ENCODE measurements at places on chromosomes 7 and 10.
A peak's percentile ranks its signal among the peaks of the same experiment; 100 is the strongest.

DNA sequence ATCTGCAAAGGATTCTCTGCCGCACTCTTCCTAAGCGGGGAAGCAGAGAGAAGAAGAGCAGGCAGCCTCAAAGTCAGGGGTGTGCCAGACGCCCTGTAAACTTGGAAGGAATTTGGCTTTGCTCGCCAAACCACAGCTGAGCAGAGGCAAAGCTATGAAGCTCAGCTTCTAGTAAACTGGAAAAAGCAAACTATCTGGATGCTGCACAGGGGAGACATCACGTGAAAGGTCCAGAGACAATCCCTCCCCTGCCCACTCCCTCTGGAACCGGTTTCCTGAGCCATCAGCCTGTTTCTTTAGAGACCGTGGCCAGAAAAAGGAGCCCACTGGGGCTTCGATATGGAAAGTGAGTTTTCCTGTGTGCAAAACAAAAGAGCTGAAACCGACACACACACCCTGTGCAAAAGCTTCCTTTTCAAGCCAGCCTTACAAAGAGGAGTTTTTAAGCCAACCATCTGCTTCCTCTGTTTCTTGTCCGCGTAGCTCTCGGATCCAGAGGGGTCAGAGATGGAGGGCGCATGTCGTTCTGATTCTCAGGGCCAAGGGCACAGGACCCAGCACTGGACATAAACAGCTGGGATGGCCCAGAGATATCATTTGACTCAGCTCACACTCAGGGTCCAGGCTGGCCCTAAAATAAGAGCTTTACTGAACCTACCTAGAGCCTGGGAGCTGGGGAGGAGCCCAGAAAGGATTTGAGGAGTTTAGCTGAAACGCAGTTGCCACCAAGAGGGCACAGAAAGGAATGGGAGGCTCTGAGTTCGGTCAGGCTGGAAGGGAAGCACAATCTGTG lies 58.2 kb upstream of the DNAAF5 start:
- DNase-seq, result no peak

DNA sequence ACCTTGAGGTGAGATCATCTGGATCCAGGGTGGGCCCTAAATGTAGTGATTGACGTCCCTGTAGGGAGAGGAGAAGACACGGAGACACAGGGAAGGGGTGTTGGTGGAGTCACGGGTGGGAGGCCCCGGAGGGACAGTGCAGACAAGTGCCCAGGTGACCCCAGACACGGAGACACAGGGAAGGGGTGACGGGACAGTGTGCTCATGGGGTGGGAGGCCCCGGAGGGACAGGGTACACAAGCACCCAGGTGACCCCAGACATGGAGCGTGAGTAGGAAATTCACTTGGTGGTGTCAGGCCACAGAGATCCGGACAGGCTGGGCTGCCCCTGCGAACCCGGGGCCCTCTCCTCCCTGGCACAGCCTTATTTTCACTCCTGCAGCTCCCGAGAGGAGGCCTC lies 176.9 kb downstream of the PTPRN2 start:
- DNase-seq, result no peak

DNA sequence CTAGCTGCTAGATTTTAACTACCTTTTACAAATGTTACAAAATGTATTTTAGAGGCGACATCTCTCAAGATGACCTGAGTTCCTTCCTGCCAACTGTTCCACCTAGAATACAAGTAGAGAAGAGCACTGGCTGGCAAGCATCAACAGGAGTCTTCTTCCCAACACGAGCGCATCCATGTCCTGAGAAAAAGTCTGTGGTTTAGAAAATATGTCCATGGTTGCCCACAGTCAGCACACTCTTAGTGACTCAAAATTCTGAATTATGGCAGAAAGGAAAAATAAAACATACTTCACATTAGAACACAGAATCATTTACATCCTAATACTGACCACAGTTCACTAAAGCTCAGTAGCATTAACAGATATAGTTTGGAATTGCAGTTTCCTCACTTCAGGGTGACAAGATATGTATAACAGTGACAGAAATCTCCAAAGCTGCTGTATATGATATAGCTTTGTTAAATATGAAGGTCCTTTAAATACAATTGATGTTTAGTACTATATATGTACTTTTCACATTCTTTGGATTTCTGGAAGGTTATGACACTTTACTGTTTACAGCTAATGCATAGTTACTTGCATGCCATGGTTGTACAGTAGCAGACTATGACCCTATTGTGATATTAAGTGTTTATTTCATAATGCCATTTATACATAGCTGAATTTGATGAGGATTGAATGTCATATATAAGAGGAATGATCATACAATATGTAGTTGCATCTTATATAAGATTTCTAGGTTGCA lies 327.1 kb downstream of the GFRA1 start:
- no peak for DNase-seq

GRCh38 chr7:157662110-157662791 lies 325.4 kb downstream of the DNAJB6 start:
- DNase-seq, result no peak

- DNase-seq, result peak; percentile 56
Observed at GRCh38 chr7:129989466-129989865, 36.7 kb upstream of the UBE2H start.

DNA sequence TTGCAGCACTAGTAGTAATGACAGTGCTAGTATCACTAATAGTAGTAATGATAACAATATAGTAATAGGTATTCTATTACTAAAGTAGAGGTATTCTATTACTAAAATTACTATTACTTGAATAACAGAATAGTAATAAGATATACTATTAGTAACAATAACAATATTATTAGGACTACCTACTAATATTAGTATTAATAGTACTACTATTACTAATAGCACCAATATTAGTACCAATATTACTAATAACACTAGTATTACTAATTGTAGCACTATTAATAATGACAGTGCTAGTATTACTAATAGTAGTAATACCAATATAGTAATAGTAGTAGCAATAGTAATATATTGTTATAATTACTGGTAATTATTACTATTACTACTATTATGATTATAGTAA lies 24.1 kb downstream of the A1CF start:
- no peak for DNase-seq

DNA sequence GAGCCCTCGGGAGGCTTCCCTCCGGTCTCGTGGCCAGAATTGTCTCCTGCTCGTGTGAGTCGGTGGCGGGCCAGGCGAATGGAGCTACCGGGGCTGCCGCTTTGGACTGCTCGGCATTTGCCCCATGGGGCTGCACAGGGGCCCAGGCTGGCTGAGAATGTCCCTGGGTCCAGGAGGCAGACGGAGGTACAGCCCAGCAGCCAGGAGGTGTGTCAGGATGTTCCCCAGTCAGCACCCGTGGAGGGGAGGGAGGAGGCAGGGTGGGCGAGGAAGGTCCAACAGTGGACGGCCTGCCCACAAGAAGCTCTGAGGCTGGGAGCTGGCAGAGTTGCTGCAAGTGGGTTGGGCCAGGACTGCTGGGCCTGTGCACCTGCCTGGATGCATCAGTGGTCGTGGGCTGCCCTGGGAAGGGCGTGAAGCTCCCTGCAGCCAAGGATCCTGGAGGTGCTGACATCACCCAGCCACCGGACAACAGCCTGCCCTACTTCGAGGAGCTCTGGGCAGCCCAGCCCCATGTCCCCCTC lies 46.4 kb downstream of the PDGFA start:
- DNase-seq, result no peak

DNA sequence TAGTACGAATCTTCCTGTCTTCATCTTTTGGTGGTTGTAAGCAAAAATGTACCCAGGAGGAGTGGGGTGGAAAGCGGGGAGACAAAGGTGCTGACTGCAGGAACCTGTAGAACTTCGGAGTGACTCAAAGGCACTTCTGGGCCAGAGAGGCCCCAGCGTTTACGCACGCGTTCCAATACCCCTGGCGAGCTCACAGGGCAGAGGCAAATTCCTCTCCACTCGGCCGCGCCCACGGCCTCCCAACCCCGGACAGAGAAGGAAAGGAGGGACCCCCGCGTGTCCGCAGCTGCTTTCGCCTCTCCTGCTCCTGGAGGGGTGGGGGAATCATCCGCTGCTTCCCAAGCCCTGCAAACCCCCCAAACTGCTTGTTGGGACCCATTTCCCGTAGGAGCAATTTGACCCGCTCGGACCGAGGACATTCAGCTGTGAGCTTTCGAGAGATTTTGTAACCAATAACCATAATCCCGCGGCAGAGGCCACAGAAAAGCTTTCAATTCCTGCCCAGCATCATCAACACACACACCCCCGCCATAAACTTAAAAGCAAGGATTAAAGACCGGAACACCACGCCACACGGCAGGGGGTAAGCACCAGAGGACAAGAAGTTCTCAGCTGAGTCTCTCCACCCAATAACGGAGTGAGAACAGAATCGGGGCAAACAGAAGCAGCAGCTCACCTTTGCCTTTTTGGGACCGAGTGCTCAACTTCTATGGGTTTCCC lies 2.3 kb downstream of the IGF2BP3 start:
- DNase-seq, result no peak

DNA sequence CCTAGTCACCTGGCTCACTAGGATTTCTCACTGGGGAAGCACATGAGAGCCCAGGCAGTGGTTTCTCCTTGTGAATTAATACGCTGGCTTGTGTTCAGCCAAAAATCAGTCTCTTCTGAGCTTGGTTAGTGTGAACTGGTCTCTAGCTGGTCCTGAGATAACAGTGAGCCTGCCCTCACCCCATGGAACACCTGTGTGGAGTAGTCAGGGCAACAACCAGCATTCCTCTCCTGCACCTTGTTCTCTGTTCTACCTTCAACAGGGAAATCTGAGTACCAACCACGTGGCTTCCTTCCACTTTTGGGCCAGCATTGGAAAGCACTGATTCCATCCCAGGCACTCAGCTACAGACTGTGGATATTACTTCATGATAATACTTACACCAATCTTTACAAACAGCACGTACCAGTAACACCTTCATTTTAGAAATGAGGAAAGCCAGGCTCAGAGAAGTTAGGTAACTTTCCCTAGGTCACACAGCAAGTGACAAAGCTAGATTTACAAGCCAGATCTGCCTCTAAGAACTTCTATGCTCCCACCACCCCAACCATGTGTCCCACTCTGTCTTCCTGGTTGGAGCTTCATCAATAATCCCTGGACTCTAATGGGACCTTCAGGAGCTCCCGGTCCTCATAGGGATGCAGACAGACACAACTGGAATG lies 106.6 kb downstream of the GRID1 start:
- no peak for DNase-seq

- no peak for DNase-seq
Observed at GRCh38 chr10:112758961-112759360, 191.1 kb upstream of the TCF7L2 start.

GRCh38 chr7:72405418-72405817 lies 6.7 kb downstream of the CALN1 start:
- DNase-seq, result peak; percentile 32

DNA sequence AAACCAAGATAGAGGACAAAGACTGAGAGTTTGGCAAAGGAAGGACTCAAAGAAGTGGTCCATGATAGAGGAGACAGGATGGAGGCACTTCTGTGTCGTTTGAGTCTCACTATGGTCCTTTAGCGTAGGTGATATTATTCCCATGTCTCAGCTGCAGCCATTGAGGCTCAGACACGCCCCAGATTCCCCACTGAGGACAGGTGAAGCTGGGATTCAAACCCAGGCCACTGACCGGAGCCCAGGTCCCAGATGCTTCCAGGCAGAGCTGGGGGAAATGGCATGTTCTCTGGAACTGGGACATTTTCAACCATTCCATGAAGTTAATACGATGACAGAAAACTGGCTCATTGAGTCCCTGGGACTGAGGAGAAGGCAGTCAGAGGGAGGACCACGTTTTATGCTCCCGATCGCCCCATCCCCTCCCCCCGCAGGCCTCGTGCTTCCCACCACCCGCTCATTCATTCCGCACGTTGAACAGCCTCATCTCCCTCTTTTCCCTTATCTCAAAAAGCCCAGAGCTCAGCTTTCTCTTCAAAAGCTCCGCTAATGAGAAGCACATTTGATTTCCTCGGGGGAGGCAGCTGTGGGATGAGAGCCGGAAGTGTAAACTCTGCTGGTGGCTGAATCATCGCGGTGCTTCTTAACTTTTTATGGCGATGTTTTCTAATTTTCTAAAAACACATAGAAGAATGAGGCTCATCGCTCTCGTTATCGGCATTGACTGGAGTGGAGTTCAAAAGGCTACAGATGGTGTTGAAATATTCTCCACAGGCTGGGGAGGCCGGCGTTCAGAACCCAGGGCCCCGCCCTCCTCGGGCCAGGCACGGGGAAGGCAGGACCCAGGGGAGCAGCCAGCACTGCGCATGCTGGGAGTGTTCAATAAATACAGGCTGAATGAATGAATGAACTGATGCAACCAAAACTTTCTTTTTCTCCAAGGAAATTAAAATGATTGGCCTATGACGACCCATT lies 64.0 kb downstream of the OAT start:
- DNase-seq, result peak; percentile 2

GRCh38 chr10:11424456-11425295 lies 186.8 kb downstream of the USP6NL start:
- DNase-seq, result peak; percentile 66

GRCh38 chr10:22644222-22644621 lies 70.2 kb downstream of the PIP4K2A start:
- DNase-seq, result no peak

DNA sequence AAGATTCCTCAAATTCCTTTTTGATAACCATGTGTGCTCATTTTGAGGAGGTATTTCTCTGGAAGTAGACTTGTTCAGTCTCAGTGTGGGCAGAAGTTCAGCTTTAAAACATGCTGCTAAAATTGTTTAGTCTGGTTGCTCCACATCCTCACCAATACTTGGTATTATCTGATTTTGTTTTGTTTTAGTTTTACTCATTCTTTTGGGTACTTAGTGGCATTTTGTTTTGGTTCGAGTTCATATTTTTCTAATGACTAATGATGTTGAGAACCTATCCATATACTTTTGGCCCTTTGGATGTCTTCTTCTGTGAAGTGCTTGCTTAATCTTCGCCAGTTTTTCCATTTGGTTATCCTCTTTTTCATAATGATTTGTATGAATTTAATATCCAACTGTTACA lies 694.2 kb upstream of the FZD8 start:
- DNase-seq, result no peak

GRCh38 chr7:24572016-24572392 lies 1.2 kb upstream of the PALS2 start:
- DNase-seq, result no peak

DNA sequence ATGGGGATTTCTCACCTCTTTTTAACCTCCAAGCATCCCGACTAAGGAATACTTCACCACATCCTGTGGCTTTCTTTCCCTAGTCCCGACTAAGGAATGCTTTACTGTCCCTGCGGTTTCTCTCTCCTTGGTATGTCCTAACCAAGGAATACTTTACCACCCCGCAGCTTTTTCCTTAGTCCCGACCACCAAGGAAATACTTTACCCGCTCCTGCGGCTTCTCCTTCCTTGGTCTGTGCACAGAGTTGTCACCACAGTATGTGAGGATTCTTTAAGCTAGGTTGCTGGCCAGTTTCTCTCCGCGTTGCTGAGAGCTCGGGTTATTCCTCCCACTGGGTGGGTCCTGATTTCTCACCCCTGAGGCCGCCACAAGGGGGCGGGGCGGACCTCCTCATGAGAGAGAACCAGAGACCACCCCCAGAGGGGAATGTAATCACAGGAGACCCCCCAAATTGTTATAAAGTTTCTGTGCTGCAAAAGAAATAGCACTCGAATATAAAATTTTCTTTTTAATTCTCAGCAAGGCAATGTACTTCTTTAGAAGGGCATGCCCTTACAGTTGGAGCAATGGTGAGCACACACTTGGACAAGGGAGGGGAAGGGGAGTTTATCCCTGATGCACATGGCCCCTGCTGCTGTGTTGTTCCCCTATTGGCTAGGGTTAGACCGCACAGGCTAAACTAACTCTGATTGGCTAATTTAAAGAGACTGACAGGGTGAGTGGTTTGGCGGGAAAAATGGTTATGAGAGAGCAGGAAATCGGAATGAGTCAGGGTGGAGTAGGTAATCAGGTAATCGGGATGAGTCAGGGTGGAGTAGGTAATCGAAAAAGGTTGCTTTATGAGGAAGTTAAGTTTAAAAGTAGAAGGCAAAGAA lies 12.8 kb downstream of the SUGCT start:
- DNase-seq, result no peak

Measured in SK-MEL-5 (cell line).